ENCODE measurements at places on chromosomes 13 and 19. TPM values are rescaled to one million over a fixed set of nuclear protein-coding genes. Genes with fewer than 3 reads are reported as not detected.

- H3K27me3 ChIP-seq: no peaks in the 10 kb centered on the region
- H3K27ac ChIP-seq: no peak overlapping the region
- no peak for DNase-seq
- H3K4me3 ChIP-seq: no peak overlapping the region
- no peaks in the 10 kb centered on the region for H3K4me1 ChIP-seq
- peaks cover 16% of the 10 kb centered on the region for H3K36me3 ChIP-seq
Measured at GRCh38 chr13:41611385-41611784, 154.0 kb downstream of the RGCC start.

DNA sequence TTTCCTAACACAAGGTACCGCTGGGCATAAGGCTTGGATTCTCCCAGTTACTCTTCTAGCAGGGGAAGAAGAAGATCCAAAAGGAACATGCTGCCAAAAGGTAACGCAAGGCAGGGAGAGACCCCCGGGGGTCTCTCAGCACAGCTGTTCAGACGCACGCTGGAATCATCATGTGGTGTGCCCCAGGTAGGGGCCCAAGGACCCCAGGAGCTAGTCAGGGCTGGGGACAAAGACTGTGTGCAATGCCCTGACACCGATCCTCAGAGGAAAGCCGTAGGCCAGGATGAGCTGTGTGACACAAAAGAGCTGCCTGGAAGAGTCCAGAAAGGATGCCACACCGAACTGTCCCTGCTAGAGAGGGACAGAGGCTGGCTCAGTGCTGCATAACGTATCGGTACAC lies 22.3 kb upstream of the EPHX3 start:
- H3K4me1 ChIP-seq: no peaks in the 10 kb centered on the region
- no peak overlapping the region for H3K27ac ChIP-seq
- H3K4me3 ChIP-seq: no peak overlapping the region
- peaks cover 93% of the 10 kb centered on the region for H3K36me3 ChIP-seq
- H3K27me3 ChIP-seq: no peaks in the 10 kb centered on the region

The CRB3 gene
- 4.2 TPM for total RNA-seq

The CHST8 gene
- not detected for total RNA-seq

The ZNF667 gene
- not detected for total RNA-seq

The PSG3 gene
- not detected for total RNA-seq

The TUBGCP3 gene
- 39.4 TPM for total RNA-seq

All from CD4-positive, alpha-beta memory T cell (primary cell).